ENCODE measurements at places on chromosomes 6 and 20. TPM values are rescaled to one million over a fixed set of nuclear protein-coding genes. Genes with fewer than 3 reads are reported as not detected.

GRCh38 chr6:42727627-42728026, 5.2 kb upstream of the PRPH2 start:
- no peak for DNase-seq

- no peak for DNase-seq
These were observed 66.4 kb upstream of the NEDD9 start for GRCh38 chr6:11298651-11299420.

GRCh38 chr6:88908598-88909548, 54.5 kb downstream of the RNGTT start:
- DNase-seq, result no peak

DNA sequence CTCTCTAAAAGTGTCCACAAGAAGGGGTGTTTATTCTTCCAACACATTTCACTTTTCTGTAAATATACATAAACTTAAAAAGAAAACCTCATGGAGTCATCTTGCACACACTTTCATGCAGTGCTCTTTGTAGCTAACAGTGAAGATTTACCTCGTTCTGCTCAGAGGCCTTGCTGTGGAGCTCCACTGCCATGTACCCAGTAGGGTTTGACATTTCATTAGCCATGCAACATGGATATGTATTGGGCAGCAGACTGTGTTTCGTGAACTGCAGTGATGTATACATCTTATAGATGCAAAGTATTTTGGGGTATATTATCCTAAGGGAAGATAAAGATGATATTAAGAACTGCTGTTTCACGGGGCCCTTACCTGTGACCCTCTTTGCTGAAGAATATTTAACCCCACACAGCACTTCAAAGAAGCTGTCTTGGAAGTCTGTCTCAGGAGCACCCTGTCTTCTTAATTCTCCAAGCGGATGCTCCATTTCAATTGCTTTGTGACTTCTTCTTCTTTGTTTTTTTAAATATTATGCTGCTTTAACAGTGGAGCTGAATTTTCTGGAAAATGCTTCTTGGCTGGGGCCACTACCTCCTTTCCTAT, 17.9 kb downstream of the IRF4 start:
- no peak for DNase-seq

GRCh38 chr6:169591616-169592015, 110.2 kb downstream of the WDR27 start:
- DNase-seq, result no peak

DNA sequence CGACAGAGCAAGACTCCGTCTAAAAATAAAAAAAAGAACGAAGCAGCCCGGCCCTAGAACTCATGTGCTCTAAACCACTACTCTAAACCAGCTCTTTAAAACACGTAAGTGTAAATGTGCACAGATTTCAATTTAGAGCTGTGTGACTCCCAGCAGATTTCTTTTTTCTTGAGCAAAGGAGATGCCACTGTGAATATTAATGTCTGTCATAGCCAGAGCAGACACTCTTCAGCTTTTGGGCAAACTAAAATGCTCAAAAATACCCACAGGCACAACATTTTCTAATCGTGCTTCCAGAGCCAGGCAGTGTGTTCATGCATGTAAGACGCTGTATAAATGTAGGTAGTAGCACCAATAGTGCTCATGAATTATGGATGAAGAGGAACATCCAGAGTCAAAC, 218.9 kb upstream of the PLCB4 start:
- no peak for DNase-seq

DNA sequence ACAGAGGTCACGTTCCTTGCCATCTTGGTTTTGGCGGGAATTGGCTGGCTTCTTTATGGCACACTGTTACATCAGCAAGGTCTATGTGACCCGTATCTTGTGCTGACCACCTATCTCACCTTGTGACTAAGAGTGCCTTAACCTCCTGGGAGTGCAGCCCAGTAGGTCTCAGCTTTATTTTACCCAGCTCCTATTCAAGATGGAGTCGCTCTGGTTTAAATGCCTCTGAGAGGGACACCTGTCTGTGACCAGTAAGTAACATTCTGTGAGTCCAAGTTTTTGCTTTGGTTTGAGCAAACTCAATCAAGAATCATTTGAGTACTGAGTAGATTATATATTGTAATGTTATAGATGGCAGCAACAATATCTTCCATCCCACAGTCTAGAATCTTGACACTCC, 85.0 kb downstream of the BMP2 start:
- DNase-seq, result no peak

DNA sequence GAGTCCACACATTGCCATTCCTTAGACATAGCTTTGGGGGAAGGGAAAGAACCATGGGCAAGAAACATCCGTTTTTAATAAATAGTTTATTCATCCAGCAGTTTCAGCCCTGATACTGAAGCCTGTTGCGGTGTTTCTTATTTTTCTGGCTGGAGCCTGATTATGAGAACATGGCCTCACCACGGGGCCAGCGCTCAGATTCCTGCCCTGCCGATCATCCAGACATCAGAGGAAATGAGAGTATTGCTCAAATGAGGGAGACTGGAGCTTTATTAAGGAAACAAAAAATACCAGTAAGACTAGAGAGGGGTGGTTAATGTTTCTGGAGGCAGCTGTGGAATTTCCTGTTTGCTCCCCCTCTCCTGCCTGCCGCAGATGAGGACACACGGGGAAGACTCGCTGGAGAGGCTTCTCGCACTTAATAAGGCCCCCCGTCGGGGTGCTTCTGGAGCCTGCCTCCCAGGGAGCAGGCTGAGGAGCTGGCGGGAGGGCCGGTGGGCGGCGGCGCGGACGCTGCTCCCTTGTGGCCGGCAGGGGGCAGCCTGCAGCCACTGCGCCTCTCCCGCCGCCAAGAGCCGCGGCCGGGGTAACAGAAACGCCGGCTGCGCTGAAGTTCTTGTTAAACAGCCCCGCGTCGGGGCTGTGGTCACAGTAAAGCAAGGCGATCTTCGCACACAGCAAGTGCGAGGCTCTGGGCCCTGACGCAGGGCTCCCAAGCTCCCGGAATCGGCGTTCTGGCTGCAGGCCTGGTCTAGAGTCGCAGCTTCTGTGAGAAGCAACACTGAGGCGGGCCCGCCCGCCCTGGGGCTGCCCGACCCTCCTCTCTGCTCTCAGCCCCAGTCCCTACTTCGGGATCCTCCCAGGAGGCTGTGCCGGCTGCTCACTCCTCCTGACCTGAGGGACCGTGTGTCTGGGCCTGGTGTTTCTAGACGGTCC, 17.5 kb downstream of the LEMD2 start:
- DNase-seq, result no peak

DNA sequence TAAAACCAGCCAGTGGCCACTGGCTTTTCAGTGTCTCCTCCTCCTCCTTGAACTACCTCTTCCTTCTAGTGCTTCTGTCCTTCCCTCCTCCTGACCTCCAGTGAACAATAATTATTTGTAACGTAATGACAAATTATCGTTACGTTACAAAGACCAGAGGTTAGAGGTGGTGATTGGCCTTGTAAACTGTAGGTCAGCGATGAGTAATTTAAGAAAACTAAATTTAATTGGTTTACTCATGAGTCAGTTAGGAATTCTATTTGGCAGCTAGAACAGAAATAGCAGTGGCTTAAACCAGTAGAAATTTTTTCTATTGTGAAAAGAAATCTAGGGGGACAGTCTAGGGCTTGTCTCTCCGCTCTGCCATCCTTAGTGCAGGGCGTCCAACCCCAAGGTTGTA, 38.8 kb downstream of the PPARD start:
- DNase-seq, result no peak

DNA sequence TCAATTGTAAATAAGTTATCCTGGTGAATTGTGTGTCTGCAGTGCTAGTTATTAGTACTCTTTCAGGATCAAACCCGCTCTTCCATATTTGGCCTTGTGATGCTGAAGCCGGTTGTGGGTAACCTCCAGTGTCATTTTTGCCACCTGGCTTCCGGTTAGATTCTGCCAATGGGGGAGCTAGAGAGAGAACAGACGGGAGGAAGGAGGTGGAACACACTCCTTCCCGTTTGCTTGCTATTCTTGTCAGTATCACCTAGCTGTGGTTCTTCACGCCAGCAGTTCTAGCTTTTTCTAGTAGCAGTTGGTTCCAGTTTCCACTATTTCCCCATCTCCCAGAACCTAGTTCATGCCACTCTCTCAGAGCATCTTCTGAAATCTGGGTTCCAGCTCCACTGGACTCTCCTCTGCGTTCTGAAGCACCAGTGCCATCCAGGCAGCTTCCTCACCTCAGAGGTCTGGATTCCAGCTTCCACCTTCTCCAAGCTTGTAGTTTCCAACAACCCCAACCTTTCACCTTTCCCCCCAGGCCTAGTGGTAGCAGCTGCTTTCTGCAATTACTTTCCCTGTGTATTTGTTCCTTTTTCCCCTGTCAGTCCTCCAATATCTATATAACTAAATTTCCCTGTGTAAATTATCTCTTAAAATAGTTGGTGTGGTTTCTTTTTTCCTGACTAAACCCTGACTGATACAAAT, 46.9 kb upstream of the LOC128125822 start:
- no peak for DNase-seq

GRCh38 chr20:57785720-57786119, 75.9 kb upstream of the PMEPA1 start:
- no peak for DNase-seq

DNA sequence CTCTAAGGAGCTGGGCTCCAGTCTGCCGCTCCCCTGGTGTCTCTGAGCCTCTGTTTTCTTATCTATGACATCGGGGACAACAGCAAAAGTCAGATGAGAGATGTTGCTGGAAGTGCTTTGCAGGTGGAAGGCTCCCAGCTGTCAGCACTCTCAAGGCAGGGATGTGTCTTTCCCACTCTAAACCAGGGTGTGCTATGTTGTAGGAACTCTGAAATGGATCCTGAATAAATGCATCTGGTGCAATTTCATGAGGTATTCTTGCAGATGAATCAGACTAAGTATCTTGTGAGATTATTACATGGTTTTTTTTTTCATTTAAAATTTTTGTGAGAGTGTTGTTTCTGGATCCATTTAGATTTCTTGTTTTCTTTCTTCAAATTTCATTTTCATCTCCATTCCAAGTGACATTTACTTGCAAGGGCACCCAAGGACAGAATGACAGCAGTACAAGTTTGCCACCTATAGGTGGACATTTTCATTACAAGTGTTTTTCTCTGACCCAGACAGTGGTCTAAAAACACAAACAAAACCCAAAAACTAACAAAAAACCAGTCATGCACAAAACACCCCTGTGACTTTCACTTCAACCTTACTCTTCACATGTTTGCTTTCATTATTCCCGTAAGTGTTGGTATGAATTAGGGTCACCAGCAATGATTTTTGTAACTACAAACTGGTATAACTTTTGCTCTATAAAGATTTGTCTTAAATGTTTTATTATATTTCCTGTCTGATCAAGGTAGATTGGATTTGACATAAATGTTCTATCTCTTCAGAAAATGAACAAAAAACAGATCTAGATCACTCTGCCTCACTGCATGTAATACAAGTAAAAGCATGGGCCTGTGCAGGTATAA, 14.7 kb upstream of the SIM1 start:
- DNase-seq, result peak; percentile 34

GRCh38 chr20:3000852-3001523, 42.4 kb upstream of the GNRH2 start:
- DNase-seq, result no peak

DNA sequence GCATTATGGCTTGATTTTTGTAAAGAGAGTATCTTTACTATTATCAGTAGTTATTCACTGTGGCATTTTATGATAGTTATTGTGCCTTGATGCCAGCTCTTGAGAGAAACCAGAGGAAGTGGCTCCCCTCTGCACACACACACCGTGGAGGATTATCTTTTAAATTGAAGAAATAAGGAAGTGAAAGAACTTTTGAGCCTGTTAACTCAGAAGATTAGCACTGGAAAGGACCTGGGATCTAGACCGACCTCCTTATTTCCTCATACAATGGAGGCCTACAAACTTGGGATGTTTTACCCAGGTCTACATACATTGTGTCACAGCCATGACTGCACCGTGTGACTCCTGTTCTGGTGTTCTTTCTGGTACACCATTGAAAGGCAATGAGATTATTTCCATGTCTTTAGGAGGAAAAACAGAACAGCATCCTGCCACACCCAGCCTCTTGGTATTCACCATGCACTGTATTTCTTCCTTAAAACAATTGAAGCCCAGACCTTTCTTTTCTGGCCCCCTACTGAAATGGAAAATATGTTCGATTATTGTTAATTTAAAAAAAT, 40.6 kb downstream of the HECA start:
- no peak for DNase-seq

DNA sequence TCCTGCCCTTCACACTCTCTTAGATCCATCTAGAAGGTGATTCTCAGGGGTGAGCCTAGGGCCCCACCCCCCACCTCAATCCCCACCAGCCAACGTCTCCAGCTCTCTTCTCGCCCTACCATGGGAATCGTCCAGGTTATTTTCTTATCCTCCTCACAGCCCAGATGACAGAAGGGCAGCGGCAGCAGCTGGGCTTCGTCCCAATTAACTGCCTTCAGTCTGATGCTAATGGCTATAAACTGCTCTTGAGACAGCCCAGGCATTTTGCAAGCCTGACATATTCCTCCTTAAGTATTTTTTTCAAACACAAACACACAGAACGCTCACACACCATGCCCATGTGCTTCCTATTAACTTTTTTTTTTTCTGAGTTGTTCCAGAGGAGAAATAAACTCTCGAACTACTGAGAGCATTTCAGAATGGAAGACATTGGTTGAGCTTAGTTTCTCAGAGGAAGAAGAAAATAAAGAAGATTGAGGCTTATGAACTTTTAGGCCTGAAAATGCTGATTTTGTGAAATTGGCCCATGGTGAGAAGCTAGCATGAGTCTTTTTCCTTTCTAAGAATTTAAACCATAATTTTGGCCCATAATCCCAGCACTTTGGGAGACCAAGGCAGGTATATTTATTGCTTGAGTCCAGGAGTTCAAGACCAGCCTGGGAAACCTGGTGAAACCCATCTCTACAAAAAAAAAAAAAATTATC, 124.6 kb downstream of the EYA2 start:
- no peak for DNase-seq

- DNase-seq, result no peak
These were observed 616.3 kb upstream of the FLRT3 start for GRCh38 chr20:14953736-14954135.

- no peak for DNase-seq
These were observed 31.6 kb upstream of the SLC32A1 start for GRCh38 chr20:38692436-38693411.

GRCh38 chr6:7468382-7469081, 72.9 kb upstream of the DSP start:
- no peak for DNase-seq

- DNase-seq, result no peak
These were observed 336.3 kb downstream of the CD83 start for GRCh38 chr6:14453712-14454472.

- DNase-seq, result no peak
These were observed 1.7 kb upstream of the SLC22A2 start for GRCh38 chr6:160260367-160260766.

The TAB2 gene
- 38.1 TPM for total RNA-seq

The LCA5 gene
- total RNA-seq, result 0.26 TPM

The RHAG gene
- total RNA-seq, result 0.32 TPM

The OPRL1 gene
- total RNA-seq, result 0.41 TPM

The FAM8A1 gene
- total RNA-seq, result 4.5 TPM

The BTN3A1 gene
- total RNA-seq, result 17.6 TPM

The EYS gene
- total RNA-seq, result not detected

The DPPA5 gene
- not detected for total RNA-seq

The TCF21 gene
- total RNA-seq, result 0.08 TPM

The ASIP gene
- total RNA-seq, result not detected

The SLC9A8 gene
- 11.5 TPM for total RNA-seq

The SLC32A1 gene
- not detected for total RNA-seq

The RTEL1 gene
- 29.5 TPM for total RNA-seq
